ENCODE measurements at places on chromosomes 6 and 20.

DNA sequence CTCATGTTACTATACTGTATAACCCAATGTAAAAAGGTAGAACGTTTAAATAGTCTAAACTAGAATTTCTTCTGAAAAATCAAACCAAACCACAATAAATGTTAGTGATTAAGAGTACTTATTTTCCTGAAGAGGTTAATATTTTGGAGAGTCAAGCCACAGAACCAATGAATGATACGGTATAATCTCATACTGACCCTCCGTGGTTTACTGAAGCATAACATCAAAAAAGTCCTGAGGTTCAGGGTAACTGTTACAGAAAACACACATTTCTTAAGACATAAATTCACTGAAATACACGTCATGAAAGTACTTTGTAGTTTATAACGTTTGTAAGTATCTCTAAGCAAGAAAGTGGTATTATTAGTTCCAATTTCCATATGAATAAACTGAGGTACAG, 28.9 kb downstream of the ESF1 start:
- no peak for DNase-seq

GRCh38 chr6:163494279-163494727, 79.8 kb downstream of the QKI start:
- no peak for DNase-seq

- DNase-seq = no peak
Measured at GRCh38 chr20:43751167-43752050, 24.6 kb upstream of the GTSF1L start.

- no peak for DNase-seq
Measured at GRCh38 chr6:124470803-124471202, 491.4 kb upstream of the RNF217 start.

- no peak for DNase-seq
Measured at GRCh38 chr20:8433291-8433690, 301.2 kb downstream of the PLCB1 start.

- no peak for DNase-seq
Measured at GRCh38 chr6:170223718-170224693, 66.9 kb downstream of the DLL1 start.

GRCh38 chr20:8060977-8061376, 41.4 kb upstream of the TMX4 start:
- DNase-seq = no peak

DNA sequence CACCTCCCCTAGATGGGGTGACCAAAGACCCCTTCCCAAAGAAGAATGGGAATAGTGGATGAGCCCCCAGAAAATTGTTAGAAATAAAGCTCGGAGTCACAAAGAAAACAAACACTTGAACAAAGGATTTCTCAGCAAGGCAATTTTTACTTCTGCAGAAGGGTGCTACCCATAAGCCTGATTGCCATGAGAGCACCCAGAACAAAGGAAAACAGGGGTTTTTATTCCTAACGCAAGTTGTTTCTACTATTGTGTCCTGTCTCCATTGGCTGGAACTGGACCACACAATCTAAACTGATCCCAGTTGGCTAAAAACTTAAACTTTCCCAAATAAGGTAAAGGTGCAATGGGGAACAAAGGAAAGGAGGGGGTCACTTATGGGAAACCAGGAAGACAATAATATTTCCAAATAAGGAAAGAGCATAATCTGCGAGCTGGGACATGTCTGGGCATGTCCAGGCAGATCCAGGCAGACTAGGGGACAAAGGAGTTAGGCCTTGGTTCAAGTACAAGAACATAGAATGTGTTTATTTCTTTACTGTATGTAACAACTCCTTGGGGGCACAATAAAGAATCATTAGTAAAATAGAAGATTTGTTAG, 20.0 kb downstream of the HLA-B start:
- no peak for DNase-seq

- no peak for DNase-seq
Measured at GRCh38 chr20:4597215-4597614, 124.5 kb upstream of the PRND start.

DNA sequence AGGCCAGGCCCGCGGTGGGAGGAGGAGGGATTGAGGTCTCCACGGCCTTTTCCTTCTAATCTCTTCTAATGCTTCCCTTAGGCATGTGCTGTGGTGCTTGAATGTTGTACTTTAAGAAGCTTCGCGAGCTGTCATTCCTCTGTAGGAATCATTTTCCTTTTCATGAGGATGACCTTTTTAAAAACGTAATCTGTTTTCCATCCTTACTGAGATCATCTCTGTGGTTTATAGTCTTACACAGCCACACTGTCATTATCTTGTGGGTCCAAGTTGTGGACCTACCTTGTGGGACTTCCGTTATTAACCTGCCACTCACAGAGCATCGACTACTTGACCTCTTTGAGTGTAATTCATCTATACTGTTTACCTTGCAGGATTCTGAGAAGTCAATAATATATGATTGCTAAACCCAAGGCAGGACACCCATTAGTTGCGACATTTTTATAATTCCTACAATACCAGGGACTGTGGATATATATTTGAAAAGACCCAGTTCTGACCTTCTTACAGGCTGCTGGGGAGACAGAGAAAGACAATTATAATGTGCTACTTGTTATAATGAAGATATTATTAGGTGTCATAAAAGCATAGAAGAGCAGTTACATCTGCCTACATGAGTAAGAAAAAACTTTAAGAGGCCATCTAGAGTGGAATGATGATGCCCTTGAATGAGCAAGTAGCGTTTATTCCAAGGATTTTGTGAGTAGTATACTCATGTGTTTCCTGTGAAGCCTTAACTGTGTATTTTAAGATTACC, 842 bp downstream of the SLC25A27 start:
- DNase-seq = no peak

GRCh38 chr20:35883778-35884540, 70.3 kb downstream of the SCAND1 start:
- peak; percentile 77 for DNase-seq

DNA sequence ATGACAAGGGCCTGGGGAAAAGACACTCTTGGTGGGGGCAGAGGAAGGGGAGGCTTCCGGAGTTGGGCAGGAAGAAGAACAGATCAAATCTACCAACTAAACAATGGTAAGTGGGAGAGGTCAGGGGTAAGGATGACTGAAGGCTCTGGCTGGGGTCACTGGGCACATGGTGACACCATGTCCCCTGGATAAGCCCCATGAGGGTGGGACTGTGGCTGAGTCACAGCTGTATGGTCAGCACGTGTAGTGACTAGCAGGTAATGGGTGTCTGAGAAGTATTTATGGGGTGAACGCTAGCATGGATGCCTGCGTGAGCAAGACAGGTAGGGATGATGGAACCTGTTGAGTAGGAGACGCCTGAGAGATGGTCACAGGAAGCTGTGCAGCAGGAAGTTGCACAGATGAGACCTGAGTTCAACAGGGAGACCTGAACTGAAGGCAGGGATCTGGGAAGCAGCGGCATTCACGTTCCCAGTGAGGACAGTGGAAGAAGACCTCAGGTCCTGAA, 64.5 kb upstream of the SNX9 start:
- no peak for DNase-seq

DNA sequence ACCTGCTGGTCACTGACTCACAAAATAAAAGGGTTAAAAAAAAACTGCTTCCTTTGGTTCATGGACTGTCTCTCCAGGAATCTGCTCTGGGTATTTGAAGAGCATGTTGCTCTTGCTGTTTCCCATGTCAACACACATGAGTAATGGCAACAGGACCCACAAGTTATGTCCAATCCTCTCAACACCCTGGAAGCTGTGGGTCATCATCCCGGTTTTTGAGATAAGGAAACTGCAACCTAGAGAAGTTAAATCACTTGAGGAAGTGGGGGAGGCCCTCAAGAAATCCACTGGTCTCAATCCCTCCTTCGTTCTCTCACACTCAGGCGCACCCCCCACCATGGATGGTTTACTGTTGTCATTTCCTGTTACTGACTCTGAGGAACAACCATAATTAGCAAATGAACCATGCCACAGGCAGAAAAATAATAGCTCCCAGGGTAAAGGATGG, 12.4 kb downstream of the MAP1LC3A start:
- DNase-seq = no peak

DNA sequence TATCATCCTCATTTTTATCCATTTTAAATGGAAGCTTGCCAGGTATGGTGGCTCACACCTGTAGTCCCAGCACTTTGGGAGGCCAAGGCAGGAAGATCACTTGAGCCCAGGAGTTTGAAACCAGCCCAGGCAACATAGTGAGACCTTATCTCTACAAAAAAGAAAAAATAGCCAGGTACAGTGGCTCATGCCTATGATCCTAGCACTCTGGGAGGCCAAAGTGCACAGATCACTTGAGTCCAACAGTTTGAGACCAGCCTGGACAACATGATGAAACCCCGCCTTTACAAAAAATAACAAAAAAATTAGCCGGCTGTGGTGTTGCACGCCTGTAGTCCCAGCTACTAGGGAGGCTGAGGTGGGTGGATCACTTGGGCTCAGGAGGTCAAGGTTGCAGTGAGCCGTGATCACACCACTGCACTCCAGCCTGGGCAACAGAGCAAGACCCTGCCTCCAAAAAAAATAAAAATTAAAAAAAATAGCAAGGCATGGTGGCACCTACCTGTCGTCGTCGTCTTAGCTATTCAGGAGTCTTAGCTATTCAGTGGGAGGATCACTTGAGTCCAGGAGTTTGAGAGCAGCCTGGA, 89.0 kb downstream of the TCP11 start:
- DNase-seq = no peak

DNA sequence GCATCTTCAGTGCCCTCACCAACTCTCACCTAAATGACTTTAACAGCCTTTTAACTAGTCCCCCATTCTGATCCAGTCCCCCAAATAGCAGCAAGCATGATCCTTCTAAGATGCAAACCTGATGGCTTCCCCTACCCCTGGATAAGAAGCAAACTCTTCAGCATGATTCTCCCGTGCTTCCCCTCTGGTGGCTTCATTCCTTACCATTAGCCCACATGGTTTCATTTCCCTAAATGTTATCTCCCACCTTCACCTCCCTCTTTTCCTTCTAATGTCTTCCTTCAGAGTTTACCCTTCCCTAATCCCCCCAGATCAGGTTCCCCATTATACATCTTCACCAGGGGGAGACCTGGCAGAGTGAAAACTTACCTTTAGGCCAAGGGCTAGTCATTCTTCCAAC, 4.0 kb upstream of the RAB5IF start:
- no peak for DNase-seq

GRCh38 chr6:144298194-144298593, 13.1 kb downstream of the UTRN start:
- DNase-seq = no peak

All from HuH-7 (cell line).